ENCODE measurements at places on chromosomes 2 and 18. TPM values are rescaled to one million over a fixed set of nuclear protein-coding genes. Genes with fewer than 3 reads are reported as not detected.

DNA sequence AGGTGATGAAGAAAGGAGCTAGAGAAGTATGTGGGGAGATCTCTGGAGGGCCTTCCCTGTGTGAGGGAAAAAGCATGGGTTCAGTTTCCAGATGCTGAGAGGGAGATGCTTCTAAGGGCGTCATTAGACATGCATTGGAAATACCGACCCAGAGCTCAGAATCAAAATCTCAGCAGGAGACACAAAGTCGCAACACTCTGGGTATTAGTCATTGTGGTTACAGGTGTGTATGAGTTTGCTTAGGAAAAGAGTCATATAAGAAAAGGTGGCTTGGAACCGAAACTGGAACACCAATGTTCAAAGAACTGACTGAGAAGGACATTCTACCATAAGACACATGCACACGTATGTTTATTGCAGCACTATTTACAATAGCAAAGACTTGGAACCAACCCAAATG lies 477.1 kb downstream of the FBXO15 start:
- DNase-seq = no peak

Gene UNC50
- total RNA-seq = 69.1 TPM

DNA sequence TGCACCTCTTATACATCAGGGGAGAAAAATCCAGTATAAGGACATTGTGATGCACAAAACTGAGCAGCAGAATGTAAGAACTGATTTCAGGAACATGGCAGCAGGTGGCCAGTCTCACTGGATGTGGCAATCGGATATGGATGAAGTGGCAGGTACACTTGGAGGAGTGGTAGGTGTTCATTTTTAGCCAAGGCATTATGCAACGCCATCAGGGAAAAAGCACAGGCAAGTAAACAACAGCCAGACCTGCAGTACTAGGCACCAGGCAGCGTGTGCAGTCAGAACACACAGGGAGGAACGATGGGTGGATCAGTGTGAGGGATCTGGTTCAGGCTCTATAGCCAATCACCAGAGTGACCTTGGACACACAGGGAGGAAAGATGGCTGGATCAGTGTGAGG lies 77.4 kb upstream of the GCFC2 start:
- no peak for DNase-seq

DNA sequence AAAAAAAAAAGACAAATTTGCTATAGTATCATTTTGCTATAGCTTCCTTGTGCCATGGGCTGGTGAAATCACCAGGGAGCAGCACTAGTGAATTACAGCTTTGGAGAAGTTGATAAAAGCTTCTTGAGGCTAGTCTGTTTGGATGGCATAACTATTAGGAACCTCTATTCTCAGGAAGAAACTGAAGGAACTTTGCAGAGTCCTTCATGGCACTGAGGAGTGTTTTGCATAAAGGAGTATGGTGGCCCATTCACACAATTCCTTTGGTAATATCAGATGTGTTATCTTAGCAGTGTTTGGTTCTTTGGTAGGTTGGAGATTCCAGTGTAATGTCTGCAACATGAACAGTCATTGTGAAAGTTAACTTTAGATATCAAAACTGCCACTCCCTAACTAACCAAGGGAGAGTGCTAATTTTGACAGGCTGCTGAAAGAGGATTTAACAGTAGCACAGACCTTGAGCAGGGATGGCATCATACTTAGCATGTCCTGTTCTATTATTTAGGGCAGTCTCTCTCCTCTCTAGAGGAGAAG lies 76.6 kb upstream of the ZFP36L2 start:
- DNase-seq = peak; percentile 40

- DNase-seq = no peak
These were observed 182.0 kb upstream of the LINC00305 start for GRCh38 chr18:64330931-64331330.

Data from myocyte (in vitro differentiated cells).